ENCODE measurements at places on chromosomes 3 and 15.

DNA sequence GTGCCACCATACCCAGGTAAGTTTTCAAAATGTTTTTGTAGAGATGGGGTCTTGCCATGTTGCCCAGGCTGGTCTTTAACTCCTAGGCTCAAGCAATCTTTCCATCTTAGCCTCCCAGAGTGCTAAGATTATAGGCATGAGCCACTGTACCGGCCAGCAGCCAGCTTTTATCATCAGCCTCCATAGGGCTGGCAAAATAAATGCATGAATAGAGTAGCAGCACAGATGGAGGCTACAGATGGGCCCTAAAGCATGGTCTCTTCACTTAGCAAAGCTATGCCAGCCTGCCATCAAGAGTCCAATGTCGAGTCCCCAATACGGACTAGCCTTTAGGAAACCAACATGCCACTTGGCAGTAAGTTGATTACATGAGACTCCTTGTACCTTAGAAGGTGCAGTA, 63.8 kb downstream of the CNTN3 start:
- DNase-seq = no peak

DNA sequence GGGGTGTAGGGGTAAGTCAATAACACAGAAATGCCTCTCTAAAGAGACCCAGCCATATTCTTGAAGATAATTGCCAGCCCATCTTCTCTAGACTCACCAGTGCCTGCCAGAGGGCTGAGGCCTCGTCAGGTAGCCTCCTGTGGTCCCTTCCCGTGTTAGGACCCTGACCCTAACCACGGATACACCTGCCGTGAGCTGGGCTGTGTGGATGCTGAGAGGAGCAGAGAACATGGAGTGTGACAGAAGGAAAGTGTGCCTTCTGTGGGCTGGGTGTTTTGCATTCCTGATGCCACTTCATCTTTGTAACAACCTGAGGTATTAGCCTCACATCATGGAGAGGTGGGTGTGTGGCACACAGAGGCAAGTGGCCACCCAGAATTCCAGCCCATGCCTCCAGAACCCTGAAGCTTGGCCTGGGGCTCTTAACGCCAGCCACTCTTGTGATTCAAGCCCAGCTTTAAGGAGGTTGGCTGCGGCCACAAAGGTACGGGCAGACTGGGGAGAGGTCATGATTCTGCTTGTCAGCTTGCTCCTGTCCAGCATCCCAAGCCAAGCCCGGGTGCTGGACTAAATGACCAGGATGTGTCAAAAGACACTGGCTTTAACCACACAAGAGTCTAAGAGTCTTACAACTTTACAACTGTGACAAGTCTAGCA, 21.1 kb upstream of the ABTB1 start:
- peak; percentile 29 for DNase-seq

- DNase-seq = no peak
Observed at GRCh38 chr3:27573780-27574437, 89.7 kb upstream of the SLC4A7 start.

DNA sequence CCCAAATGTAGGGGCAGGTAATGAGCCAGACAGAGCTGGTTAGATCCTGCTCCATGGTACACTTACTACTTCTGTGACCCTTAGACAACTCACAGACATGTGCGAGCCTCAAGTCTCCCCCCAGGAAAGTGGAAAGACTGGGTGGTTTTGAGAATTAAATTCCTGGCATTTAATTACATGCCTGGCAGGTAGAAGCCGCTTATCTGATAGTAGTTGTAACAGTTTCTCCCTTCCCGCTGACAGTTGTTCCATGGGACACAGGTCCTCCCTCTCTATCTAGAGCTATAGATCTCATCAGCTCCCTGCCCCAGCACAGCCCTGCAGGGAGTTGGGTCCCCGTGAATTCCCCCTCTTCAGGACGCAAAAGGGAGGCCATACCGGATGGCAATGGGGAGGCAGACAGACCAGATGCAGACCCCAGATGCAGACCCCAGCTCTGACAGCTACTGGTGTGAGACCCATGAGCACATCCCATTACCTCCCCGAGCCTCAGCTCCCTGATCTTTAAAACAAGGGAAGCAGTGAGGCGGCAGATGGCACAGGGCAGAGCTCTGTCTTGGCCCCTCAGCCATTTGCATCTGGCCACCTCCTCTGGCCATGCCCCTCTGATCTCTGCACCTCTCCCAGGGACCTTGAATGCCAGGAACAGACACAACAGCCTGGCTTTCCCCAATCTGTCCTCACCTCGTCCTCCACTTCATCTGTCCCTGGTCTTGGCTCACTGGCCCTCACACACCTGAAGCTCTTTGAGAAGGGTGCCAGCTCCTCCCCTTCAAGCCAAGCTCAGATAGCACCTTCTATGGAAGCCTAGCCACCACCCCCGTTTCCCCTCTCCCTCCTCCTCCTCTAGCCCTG, 34.1 kb upstream of the NR2C2 start:
- no peak for DNase-seq

GRCh38 chr3:126811530-126811929, 107.5 kb downstream of the CHCHD6 start:
- DNase-seq = no peak

GRCh38 chr3:196700801-196701200, 11.2 kb downstream of the CEP19 start:
- DNase-seq = no peak

- DNase-seq = no peak
Observed at GRCh38 chr3:22506871-22507270, 696.3 kb upstream of the UBE2E2 start.

- DNase-seq = peak; percentile 36
Observed at GRCh38 chr15:99343881-99344551, 92.7 kb downstream of the LRRC28 start.

- DNase-seq = no peak
Observed at GRCh38 chr15:69236505-69236904, 62.2 kb upstream of the PAQR5 start.

DNA sequence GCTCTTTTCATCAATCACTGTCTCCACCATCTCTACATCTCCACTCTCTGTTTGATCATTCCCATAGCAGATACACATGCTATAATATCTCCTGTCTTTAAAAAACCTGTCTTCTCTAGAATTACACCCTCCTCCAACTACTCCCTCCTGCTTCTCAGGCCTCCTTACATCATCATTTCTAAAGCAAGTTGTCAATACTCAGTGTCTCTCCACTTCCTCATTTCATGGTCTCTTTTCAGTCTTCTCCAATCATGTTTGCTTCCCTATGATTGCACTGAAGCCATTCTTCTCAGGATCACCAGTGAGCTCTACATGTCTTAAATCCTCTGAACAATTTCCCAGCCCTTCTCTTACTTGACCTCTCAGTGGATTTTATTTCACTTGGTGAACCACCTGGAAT, 87.0 kb upstream of the ZNF280D start:
- DNase-seq = no peak

- peak; percentile 97 for DNase-seq
Observed at GRCh38 chr15:101294731-101295606, at the start of gene SNRPA1. SNRPA1 (minus strand) TSS chr15:101295248; CDS start chr15:101295178, 70 bp downstream.

GRCh38 chr3:178353006-178353694, 183.1 kb upstream of the KCNMB2 start:
- DNase-seq = no peak

DNA sequence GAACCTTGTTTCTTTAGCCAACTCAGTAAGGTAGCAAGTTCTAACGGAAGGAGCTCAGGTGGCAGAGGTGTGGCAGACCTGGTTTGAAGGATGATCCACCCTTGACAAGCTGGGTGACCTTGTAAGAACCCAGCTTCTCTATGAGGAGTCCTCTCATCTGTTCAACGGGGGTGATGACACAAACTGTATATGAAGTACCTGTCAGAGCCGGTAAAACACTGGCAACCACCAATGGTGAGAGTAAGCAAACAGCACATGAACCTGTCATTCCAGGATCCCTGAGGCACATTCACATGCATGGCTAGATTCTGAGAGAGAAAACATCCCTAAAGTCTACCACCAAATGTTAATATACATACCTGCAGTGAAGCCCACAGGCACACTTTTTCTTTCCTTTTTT, 2.4 kb downstream of the SCAP start:
- DNase-seq = no peak

DNA sequence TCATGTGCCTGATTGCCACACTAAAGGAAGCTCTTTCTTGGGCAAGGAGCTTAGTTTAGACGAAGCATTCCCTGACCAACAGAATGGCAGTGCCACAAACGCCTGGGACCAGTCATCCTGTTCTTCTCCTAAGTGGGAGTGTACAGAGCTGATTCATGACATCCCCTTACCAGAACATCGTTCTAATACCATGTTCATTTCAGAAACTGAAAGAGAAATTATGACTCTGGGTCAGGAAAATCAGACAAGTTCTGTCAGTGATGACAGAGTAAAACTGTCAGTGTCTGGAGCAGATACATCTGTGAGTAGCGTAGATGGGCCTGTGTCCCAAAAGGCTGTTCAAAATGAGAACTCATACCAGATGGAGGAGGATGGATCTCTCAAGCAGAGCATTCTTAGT, 18.4 kb downstream of the SENP5 start:
- no peak for DNase-seq

DNA sequence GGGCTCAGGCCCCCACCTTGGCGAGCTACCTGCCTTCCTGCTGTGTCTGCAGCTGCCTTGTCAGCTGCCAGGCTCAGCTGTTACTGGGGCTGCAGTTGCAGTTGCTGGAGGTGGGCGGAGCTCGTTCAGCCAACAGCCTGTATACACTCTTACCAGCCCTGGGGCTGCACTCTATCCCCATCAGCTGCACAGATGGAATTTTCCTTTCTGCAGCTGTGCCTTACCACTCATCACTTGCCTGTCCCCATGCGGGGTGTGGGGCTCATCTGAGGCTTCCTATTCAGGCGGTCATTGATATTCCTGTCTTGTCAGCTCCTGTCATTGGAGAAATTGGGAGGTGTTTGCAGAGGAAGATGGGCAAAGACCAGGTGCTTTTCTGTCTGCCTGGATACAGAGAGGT, 9.1 kb upstream of the SYN2 start:
- DNase-seq = peak; percentile 39

GRCh38 chr3:139104062-139104461, 59.4 kb upstream of the PRR23C start:
- DNase-seq = no peak

DNA sequence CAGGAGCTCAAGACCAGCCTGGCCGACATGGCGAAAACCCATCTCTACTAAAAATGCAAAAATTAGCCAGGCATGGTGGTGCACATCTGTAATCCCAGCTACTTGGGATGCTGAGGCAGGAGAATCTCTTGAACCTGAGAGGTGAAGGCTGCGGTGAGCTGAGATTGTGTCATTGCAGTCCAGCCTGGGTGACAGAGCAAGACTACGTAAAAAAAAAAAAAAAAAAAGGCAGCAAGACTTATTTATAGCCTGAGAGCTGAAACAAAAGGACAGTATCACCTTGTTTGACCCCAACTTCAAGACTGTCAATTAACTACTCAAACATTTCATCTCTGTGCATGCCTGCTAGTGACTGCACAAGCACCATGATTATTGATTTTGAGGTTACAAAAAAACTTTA, 478.9 kb upstream of the GBE1 start:
- no peak for DNase-seq

- no peak for DNase-seq
Observed at GRCh38 chr3:106522397-106522796, 653.6 kb upstream of the CBLB start.

- no peak for DNase-seq
Observed at GRCh38 chr3:38421679-38422336, 31.9 kb upstream of the ACVR2B start.

DNA sequence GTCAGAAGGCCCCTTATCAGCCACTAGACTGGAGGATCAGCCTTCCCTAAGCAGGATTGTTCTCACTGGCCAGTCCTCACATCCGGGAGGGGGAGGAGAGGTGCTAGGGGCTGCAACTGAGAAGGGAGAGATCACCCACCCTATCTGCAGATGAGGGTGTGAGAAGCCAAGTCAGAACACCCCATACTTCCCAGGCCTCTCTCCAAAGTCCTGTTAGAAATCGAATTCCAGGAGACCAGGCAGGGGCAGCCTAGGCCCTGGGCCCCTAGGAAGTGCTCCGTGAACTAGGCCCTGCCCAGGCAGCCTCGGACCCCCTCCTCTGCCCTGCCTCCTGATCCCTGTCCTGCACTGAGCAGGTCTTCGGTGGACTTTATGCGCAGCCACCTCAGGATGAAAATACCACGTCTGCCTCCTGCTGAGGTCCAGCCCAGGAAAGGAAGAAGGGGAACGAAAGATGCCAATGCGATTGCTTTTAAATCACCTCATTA, 933 bp downstream of the DZIP1L start:
- peak; percentile 77 for DNase-seq

DNA sequence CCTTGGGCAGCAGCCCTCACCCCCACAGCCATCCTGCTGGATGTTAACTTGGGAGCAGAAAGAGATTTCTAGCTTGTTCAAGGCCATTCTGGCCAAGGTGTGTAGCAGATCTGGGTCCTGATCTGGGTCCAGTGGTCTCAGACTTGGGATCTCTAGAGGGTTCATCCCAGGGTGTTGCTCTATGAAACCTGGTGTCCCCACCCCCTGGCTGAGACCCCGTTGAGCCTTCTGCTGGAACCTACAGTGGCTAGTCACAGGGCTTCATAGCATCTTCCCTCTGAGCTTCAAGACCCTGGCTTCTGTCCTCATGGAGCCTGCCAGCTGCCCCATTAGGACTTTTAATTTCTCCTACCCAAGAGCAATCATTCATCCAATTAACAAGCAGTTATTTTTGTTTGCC, 64.3 kb downstream of the EPHB1 start:
- no peak for DNase-seq

- DNase-seq = no peak
Observed at GRCh38 chr15:89864958-89865739, 28.6 kb downstream of the AP3S2 start.

DNA sequence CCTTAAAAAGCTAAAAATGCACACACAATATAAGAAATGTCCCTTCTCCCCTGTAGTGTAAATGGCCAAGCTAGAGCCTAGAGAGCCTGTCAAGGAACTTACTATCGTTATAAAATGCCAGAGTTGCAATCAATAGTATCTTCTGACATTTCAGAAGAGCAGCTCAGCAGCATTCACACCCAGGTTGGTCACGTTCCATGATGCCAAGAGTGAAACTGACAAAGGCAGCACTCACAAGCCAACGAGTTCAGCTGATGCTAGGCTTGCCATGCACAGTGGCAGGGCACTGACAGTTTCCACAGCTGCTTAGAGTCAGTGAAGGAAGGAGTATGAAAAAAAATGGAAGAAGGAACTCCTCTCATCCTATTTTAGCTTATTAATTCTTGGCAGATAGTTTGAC, 331.4 kb upstream of the CCDC54 start:
- DNase-seq = no peak
